ENCODE measurements at places on chromosomes 3 and 15.

DNA sequence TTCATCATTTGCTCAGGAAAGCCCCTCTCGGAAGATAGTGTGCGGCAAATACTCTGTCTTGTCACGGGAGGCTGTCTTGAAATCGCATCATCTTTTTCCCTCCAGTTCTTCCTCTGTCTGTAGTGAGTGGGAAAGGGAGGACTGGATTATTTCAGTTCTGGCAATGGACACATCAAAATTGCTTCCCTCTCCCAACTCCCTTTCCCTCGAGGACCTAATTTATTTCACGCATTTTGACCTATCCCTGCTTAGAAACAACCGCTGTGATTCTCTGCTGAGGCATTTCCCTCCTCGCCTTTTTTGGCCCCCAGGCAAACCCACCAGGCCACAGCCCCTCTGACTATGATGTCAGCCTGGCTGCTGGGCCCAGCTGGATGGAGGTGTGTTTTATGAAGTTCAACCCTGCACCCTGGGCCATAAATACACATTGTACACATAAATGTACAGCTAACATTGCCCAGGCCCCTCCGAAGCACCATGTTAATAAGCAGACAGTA, 138.7 kb upstream of the LRTM1 start:
- DNase-seq = no peak

DNA sequence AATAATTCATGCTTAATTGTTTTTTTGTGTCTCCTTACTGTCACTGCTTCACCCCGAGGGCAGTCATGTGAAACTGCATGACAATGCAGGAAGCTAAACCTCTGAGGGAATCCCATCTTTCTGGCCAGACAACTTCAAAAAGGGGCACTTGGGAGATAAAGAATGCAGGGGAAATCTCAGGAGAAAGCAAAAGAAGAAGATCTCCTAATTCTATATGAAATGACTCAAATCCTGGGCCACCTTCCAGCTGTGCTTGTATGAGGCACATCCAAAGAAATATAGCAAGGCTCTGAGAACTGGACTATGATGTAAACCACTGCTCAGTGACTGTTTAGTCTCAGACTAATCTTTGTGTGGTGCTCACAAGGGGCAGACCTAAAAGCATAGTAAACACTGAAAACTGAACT, 22.6 kb upstream of the UMPS start:
- DNase-seq = no peak

GRCh38 chr3:53154881-53155285, 6.1 kb upstream of the PRKCD start:
- no peak for DNase-seq

GRCh38 chr3:16482770-16483531, 30.5 kb downstream of the RFTN1 start:
- DNase-seq = no peak

- no peak for DNase-seq
These were observed 104.3 kb upstream of the EOMES start for GRCh38 chr3:27826448-27826847.

- DNase-seq = no peak
These were observed 24.6 kb downstream of the TRA2B start for GRCh38 chr3:185912929-185913901.

GRCh38 chr3:45880725-45881077, 5.6 kb upstream of the CCR9 start:
- DNase-seq = no peak

All from dorsolateral prefrontal cortex (tissue), 122 donors.